ENCODE measurements at places on chromosomes 2 and 18. TPM values are rescaled to one million over a fixed set of nuclear protein-coding genes. Genes with fewer than 3 reads are reported as not detected.

Gene TOGARAM2
- not detected for total RNA-seq

Gene PDE6D
- total RNA-seq, result 19.4 TPM

Gene SERPINB13
- not detected for total RNA-seq

Gene CYP27C1
- total RNA-seq, result not detected

Gene MAPK4
- not detected for total RNA-seq

Gene CNDP2
- total RNA-seq, result 84.0 TPM

Gene DSG4
- not detected for total RNA-seq

Gene CPLX4
- total RNA-seq, result not detected

Gene EVX2
- total RNA-seq, result not detected

Gene TEX44
- total RNA-seq, result not detected
